CD4-positive, alpha-beta T cell (primary cell): ENCODE measurements at places on chromosomes 3 and 15. TPM values are rescaled to one million over a fixed set of nuclear protein-coding genes. Genes with fewer than 3 reads are reported as not detected.

Gene TLR9
- total RNA-seq, result 0.17 TPM

Gene PRSS50
- total RNA-seq, result not detected

Gene RSL24D1
- 163 TPM for total RNA-seq

Gene TRANK1
- 44.8 TPM for total RNA-seq

DNA sequence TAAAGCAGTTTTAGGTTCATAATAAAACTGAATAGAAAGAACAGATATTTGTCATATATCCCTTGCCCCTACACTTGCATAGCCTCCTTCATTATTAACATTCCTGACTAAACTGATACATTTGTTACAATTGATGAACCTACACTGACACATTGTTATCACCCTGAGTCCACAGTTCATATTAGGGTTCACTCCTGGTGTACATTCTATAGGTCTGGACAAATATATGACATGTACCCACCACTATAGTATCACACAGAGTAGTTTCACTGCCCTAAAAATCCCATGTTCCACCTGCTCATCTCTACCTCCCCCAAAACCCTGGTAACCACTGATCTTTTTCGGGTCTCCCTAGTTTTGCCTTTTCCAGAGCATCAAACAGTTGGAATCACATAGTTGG is 13.8 kb downstream of the DCBLD2 start:
- no peak for DNase-seq
- no peaks in the 10 kb centered on the region for H3K27me3 ChIP-seq
- no peak overlapping the region for H3K4me3 ChIP-seq
- no peak overlapping the region for H3K27ac ChIP-seq

DNA sequence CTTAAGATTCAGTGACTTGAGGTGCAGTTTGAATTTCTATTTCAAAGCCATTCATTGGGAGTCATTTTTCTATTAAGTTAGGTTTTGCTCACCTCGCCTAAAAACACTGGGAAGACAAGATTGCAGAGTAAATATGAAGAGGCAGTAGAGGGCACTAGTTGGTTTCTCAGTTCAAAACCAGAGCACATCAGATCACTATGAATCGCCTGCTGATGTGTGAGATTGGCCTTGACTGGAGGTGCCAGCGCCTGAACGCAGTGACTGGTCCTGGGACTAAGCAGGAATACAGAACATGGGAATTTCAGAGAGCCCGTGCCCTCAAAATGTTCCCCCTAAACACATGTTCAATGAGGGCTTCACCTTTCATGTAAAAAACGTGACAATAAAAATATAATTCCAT is 229.0 kb downstream of the ITPR1 start:
- H3K4me1 ChIP-seq, result peaks cover 4% of the 10 kb centered on the region
- no peak overlapping the region for H3K4me3 ChIP-seq
- peaks cover 13% of the 10 kb centered on the region for H3K36me3 ChIP-seq
- no peaks in the 10 kb centered on the region for H3K27me3 ChIP-seq
- DNase-seq, result no peak

DNA sequence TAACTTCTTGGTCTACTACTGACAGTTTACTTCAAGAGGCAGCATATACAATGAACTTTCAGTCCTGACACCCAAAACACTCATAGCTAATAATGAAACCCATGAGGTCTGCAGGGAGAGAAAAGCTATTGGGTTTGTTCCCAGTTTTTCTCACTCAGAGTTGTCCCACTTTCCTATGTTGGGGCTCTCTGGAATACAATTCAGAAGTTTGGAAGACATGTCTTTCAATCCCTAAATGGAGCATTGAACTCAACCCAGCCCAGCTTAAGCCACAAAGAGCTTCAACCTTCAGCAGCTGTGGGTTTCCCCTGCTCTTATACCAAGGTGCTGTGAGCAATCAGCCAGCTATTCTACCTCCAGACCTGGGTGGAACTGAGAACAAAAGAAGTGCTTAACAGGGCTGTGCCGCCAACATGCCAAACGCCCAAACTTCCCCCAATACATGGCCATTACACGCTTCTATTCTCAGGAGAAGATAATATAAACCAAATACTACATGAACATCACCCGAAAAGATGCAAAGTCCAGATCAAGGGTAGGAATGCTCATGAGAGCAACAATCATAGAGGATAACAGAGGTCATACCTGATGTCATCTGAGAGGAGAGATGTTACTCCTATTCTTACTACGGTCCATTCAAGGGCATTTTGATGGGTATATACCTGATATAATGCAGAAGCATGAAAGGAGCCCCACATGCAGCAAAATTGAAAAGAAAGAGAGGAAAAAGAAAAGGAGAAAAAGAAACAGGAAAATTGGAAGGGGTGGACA is 131.2 kb upstream of the TGFBR2 start:
- H3K4me1 ChIP-seq, result no peaks in the 10 kb centered on the region
- H3K36me3 ChIP-seq, result no peaks in the 10 kb centered on the region
- no peaks in the 10 kb centered on the region for H3K27me3 ChIP-seq
- DNase-seq, result no peak

DNA sequence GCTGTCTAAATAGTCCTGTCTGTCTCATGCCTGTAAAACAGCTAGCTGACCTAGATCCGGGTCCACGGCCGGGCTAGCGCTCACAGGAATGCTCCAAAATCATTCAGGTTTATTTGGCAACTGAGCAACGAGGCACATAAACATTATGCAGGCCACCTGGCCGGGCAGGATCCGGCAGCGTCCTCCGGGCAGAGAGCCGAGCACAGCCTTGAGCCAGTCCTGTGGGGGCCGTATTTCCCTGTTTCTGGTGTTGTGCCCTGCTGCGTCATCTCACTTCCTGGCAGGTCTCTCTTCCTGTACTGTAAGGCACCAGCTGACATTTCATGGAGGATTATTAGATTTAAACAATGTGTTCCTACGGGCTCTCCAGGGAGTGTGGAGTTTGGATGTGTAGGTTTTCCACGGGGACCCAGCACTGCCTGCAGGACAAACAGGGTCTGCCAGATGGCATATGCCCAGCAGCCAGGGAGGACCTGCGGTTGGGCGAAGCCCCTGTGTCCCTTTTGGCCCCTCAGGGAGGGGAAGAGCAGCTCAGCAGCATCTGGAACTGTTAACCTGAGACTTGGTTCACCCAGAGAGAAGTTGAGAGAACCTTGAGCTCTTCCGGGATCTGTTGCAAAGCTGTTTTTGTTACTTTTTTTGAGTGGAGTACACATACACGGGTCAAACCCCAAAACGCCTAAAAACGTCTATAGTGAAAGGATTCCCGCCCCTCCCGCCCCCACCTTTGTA is 16.6 kb upstream of the LRRK1 start:
- no peak for DNase-seq
- no peaks in the 10 kb centered on the region for H3K27me3 ChIP-seq
- no peak overlapping the region for H3K27ac ChIP-seq
- no peaks in the 10 kb centered on the region for H3K36me3 ChIP-seq
- no peak overlapping the region for H3K4me3 ChIP-seq

DNA sequence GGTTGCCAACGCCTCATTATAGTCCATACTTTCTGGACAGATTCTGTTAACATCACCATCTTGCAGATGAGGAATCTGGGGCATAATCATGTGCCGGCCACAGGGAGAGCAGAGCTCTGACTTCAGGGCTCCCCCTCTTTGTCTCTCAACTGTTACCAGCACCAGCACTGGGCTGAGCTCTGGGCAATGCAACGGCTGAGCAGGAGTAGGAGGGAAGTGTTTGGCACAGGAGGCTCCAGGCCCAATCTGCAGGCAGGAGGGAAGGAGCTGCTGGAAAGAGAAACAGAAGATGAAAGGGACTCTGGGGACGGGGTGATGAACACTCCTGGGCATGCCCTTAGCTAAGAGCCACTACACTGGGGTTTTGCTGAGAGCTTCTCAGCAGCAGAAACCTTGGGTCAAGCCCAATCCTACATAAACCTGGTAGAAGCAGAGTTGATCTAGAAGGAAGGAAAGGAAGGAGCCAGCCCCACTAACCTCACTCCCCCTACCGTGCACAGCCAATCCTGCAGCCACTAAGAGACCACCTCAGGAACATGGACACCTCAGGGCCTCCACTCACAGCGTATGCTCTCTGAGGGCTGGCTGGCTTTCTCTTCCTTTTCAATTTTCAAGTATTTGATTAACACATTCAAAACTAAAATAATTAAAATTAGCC is 73.1 kb upstream of the SPATA12 start:
- peaks cover 17% of the 10 kb centered on the region for H3K4me1 ChIP-seq
- no peaks in the 10 kb centered on the region for H3K27me3 ChIP-seq
- H3K27ac ChIP-seq, result no peak overlapping the region
- no peak overlapping the region for H3K4me3 ChIP-seq

DNA sequence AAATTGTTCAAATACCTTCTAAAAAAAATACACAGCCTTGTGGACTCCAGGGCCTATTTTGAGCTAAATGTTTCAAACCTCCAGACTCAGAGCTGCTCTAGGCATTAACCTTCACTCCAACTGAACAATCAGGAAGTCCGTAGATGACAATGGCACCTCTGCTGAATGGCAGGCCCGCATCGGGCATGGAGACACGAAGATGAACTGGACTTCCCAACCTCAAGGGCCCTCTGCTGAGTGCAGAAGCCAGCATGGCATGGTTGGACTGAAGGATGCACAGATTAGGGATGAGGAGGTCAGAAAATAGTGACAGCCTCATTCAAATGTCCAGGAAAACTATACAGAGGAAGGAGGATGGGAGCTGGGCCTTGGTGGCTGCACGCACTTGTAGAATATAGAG is 2.2 kb downstream of the FAM174B start:
- no peaks in the 10 kb centered on the region for H3K36me3 ChIP-seq
- peaks cover 19% of the 10 kb centered on the region for H3K27me3 ChIP-seq
- H3K4me3 ChIP-seq, result no peak overlapping the region
- no peak for DNase-seq
- H3K27ac ChIP-seq, result no peak overlapping the region

DNA sequence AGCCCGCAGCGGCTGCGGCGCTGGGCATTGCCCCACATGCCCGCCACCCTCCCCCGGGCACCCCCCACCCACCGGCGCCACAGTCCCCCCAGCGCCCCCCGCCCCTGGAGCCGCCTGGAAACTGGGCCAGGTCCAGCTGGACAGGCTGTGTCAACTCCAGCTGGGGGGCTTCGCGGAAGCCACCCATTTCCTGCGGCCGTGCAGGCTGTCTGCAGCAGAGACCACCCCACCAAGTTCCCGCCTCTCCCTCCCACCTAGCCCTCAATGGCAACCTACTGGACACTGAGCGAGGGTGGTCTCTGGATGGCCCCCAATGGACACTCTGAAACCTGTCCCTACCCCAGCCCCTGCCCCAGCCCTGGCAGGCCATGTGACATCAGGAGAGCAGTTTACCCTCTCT is 62.8 kb upstream of the GATA2 start:
- no peak overlapping the region for H3K4me3 ChIP-seq
- H3K27me3 ChIP-seq, result peaks cover 54% of the 10 kb centered on the region
- no peak overlapping the region for H3K27ac ChIP-seq
- peaks cover 5% of the 10 kb centered on the region for H3K4me1 ChIP-seq

GRCh38 chr15:83739629-83740028 is 85.7 kb downstream of the ADAMTSL3 start:
- no peak for DNase-seq
- H3K4me3 ChIP-seq, result no peak overlapping the region
- H3K36me3 ChIP-seq, result no peaks in the 10 kb centered on the region
- H3K4me1 ChIP-seq, result no peaks in the 10 kb centered on the region
- H3K27me3 ChIP-seq, result no peaks in the 10 kb centered on the region
- no peak overlapping the region for H3K27ac ChIP-seq

GRCh38 chr15:100224206-100225185 is 117.3 kb downstream of the ADAMTS17 start:
- H3K27ac ChIP-seq, result no peak overlapping the region
- no peak for DNase-seq
- H3K36me3 ChIP-seq, result no peaks in the 10 kb centered on the region
- H3K4me1 ChIP-seq, result peaks cover 2% of the 10 kb centered on the region
- H3K4me3 ChIP-seq, result no peak overlapping the region

DNA sequence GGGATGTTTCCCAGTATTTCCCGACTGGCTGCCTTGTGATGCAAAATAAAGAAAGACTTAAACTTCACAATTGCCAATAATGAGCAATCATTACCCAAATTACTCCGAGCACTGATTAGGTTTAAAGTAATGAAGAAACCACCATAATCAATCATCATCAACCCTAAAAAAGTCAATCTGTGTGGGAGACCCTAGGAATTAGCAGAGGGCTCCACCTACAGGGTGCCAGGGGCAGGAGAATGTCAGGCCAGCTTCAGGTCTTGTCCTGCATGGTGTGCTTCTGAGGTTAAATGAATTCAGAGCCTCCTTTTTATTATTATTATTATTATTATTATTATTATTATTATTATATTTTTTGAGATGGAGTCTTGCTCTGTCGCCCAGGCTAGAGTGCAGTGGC is 478.0 kb upstream of the ARRDC4 start:
- no peak for DNase-seq
- no peaks in the 10 kb centered on the region for H3K4me1 ChIP-seq
- no peak overlapping the region for H3K4me3 ChIP-seq
- H3K36me3 ChIP-seq, result no peaks in the 10 kb centered on the region
- no peak overlapping the region for H3K27ac ChIP-seq

DNA sequence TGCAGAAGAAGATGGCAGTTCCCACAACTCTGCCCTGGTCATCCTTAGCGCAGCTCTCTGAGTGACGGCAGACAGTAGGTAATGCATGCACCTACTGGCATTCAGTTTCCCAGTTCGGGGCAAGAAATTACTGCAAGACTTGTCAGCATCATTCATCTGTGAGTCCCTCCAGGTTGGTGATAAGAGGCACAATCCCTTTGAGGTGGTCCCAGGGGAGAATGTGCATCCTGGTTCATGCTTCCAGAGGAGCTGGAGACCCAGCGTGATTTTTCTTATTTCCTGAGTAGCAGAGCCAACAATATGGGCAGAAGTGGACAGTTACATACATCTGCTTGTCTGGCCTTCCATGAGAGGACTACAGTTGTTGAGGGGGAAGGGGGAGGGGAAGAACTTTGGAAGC is 235.9 kb upstream of the BHLHE40 start:
- no peaks in the 10 kb centered on the region for H3K27me3 ChIP-seq
- no peak overlapping the region for H3K27ac ChIP-seq
- peaks cover 4% of the 10 kb centered on the region for H3K36me3 ChIP-seq
- H3K4me3 ChIP-seq, result no peak overlapping the region

GRCh38 chr3:3201611-3202010 is 22.1 kb upstream of the CRBN start:
- H3K27ac ChIP-seq, result no peak overlapping the region
- peaks cover 12% of the 10 kb centered on the region for H3K4me1 ChIP-seq
- H3K27me3 ChIP-seq, result no peaks in the 10 kb centered on the region

DNA sequence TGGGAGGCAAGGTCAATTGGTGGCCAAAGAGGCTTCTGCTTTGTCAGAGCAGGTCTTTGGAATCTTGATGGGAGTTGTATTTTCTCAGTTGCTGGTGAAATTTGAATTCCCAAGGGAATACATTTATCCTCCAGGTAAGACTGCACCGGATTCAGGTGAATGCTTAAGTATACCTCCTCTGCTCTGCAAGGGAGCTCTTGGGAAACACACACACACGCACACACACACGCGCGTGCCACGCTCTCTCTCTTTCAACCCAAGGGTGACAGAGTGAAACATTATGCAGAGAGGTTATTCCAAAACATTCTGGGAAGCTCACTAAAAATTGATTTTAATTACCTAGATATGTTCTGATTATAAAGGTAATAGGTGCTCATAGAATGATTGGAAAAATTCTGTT is 33.7 kb downstream of the ST6GAL1 start:
- peaks cover 52% of the 10 kb centered on the region for H3K36me3 ChIP-seq
- H3K4me3 ChIP-seq, result no peak overlapping the region
- H3K27me3 ChIP-seq, result no peaks in the 10 kb centered on the region
- H3K4me1 ChIP-seq, result peaks cover 32% of the 10 kb centered on the region
- no peak for DNase-seq
- no peak overlapping the region for H3K27ac ChIP-seq
